ENCODE measurements at places on chromosomes 16 and 17. TPM values are rescaled to one million over a fixed set of nuclear protein-coding genes. Genes with fewer than 3 reads are reported as not detected.

GRCh38 chr17:1060991-1061390, 64.1 kb downstream of the TIMM22 start:
- peak; percentile 99 for DNase-seq

DNA sequence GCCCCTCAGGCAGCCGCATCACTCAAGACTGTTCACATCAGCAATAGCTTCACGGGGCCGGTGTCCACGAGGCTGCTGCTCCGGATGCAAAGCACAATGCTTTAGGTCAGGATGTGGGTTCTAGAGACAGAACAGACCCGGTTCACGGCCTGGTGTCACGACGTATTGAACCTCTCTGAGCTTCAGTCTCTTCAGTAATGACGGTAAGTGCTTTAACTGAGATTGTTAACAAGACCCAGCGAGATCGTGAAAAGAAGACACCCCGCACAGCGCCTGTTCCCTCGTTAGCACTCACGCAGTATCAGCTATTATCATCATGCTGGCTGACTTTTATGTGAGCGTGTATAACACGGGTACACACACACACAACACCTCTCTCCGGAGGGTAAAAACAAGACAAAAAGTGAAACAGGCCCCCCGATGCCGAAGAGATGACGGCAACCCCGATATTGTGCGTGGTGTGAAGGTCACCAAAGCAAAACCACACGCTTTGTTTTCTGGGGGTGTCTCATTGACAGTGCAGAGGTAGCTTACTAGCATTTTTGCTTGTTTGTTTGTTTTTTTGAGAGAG, 21.4 kb upstream of the ABR start:
- no peak for DNase-seq

GRCh38 chr17:75827308-75828075, 16.7 kb downstream of the UNC13D start:
- DNase-seq: no peak

Gene IGSF6
- total RNA-seq: not detected

Gene BAHCC1
- 1.0 TPM for total RNA-seq

Gene KRT12
- total RNA-seq: not detected

Gene CHST4
- 0.05 TPM for total RNA-seq

Gene VTN
- total RNA-seq: not detected

Gene WFDC1
- 0.52 TPM for total RNA-seq

Gene NPW
- not detected for total RNA-seq

DNA sequence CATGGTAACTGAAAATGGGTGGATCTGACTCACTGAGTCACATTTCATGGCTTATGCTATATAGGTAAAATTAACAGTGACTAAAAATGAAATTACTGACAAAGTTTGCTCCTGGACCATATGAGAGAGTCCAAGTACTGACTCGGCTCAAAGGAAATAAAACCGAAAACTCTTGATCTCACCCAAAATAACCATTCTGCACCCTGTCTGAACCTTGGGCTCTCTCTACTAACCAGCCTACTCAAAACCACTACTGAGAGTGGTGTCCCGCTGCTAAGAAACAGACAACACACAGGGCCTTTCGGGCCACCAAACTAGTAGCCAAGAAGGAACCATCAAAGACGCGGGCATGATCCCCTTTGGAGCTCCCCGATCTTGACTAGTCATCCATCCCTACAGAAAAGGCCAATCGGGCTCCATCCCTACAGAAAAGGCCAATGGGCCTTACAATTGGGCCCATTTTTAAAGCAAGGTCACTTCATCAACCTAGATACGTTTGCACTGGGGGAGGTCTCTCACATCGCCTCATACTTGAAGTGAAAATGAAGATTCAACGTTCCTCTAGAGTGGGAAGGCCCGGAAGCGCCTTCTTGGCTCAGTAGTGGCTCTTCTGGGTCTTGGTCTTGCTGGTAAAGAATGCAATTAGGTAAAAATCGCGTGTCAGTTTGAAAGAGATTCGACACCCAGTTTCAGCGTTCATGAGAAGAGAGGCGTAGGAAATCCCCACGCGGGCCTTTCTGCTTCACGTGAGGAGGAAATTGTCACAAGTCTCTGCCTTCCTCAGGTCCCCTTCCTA, 720 bp upstream of the ZPBP2 start:
- DNase-seq: no peak

- DNase-seq: no peak
Measured at GRCh38 chr16:15533386-15533785, 99.0 kb downstream of the BMERB1 start.

GRCh38 chr17:78919861-78920450, 5.2 kb downstream of the TIMP2 start:
- no peak for DNase-seq

DNA sequence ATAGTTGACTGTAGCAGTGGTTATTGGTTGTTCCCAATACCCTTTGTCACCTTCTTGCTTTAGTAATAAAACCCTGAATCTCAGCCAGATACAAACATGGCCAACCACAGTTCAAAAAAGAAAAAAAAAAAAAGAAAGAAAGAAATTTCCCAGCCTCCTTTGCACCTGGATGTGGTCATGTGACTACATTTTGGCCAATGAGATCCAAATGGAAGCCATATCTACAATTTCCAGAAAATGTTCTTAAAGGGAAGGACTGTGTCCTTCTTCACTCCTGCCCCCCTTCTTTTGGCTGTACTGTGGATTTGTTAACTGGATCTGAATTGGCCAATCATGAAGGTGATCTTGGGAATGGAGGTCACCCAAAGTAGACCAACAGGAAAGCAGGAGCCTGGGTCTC, 141.9 kb downstream of the SOX9 start:
- DNase-seq: no peak

DNA sequence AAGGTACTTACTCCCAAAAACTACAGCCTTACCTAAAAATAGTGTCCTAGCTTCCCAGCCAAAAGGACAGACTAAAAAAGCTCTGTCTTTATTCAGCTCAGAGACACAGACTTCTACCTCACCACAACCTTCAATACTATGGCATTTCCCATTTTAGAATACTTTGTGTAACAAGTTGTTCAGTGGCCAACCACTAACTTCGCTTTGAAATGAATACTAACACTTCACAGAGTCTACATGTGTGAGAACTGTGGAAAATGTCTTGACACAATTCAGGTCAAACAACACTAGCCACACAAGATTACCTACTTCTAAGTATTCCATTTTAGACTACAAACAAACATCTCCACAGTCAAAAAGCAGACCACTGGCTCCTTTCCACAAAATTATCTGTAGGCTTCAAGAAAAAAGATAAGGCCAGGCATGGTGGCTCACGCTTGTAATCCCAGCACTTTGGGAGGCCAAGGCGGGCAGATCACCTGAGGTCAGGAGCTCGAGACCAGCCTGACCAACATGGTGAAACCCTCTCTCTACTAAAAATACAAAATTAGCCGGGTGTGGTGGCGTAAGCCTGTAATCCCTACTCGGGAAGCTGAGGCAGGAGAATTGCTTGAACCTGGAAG, 3.2 kb downstream of the HELZ start:
- no peak for DNase-seq

Gene ZNF624
- total RNA-seq: 2.0 TPM

Data from M059J (cell line).